Urinary bladder (tissue), 4 donors: ENCODE measurements at places on chromosomes 3 and 15.

GRCh38 chr3:127612966-127613365, 14.8 kb downstream of the MCM2 start:
- no peak for DNase-seq

- DNase-seq, result no peak
Observed at GRCh38 chr15:65342493-65342892, 35.3 kb downstream of the IGDCC3 start.

- DNase-seq, result no peak
Observed at GRCh38 chr15:96042734-96043224, 287.7 kb upstream of the NR2F2 start.

- DNase-seq, result no peak
Observed at GRCh38 chr3:187973977-187974870, 179.7 kb upstream of the LPP start.

GRCh38 chr3:196821806-196822355, 45.8 kb upstream of the SENP5 start:
- DNase-seq, result no peak

GRCh38 chr3:99543796-99544195, 94.6 kb upstream of the COL8A1 start:
- no peak for DNase-seq

GRCh38 chr3:35296533-35296932, 342.8 kb upstream of the ARPP21 start:
- no peak for DNase-seq

DNA sequence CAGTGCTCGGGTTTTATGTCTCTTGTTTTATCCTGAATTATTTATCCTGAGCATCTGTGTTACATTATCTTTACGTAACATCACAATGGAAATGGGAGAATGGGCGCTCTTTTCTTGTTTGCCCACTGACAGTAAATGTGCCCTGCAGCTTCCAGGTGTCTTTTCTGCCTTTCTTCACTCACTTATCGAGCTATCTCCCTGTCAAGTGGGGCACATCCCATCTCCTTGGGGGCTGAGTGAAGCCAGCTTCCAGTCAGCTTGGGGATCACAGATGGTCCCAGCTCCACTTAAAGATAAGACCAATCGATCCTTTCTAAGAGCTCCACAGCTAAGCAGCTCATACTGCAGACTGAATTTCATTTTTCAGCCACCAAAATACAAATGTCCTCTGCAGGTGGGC, 125.8 kb downstream of the KBTBD8 start:
- no peak for DNase-seq

DNA sequence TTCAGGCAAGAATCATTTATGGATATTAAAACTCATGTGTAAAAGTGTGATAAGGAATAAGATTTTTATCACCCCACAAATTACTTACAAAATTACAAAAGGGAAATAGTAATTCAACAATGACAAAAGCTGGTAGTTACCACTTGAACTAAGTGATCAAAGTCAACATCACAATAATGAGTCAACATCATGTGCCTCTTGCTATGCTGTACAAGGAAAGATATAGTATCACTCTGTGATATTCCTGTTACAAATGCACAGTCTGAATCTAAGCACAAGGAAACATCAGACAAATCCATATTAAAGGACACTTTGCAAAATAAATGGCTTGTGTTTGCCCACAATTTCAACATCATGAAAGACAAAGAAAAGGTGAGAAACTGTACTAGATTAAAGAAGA, 90.5 kb upstream of the PLCL2 start:
- no peak for DNase-seq

DNA sequence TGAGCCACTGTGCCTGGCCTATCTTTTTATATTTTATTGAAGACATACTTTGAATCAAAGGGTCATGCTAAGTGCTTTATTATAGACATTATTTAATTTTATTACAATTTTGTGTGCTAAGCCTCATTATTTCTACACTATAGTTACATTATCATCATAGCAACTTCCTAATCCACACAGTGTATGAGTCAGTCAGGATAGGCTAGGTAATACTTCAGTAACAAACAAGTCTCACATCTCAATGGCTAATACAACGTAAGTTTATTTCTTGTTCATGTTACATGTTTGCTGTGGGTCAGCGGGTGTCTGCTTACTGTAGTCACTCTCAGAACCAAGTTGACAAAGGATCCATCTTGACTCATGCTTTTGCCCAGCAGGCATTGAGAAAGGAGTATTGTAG, 292.6 kb upstream of the TGFBR2 start:
- DNase-seq, result no peak

- DNase-seq, result no peak
Observed at GRCh38 chr15:79296583-79296982, 14.1 kb downstream of the ANKRD34C start.

- no peak for DNase-seq
Observed at GRCh38 chr3:161444694-161445077, 51.9 kb upstream of the OTOL1 start.

GRCh38 chr3:10722911-10723310, 93.1 kb upstream of the SLC6A11 start:
- DNase-seq, result no peak

DNA sequence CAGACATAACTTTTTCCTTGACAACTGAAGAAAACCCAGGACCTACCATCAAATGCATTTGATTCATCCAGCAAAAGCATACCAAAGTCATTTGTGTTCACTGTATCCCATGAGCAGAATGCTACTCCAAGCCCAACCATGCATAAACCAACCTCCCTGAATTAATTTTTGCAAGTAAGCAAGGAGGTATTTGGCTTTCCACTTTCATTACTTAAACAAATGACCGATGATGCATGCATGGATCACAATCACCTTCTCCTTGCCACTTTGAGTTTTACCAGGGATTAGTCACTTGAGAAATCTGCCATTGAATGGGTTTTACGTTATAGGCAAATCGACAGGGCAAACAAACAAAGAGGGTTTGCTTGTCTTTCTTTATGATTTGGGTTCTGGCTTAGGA, 214.8 kb downstream of the FMN1 start:
- no peak for DNase-seq

DNA sequence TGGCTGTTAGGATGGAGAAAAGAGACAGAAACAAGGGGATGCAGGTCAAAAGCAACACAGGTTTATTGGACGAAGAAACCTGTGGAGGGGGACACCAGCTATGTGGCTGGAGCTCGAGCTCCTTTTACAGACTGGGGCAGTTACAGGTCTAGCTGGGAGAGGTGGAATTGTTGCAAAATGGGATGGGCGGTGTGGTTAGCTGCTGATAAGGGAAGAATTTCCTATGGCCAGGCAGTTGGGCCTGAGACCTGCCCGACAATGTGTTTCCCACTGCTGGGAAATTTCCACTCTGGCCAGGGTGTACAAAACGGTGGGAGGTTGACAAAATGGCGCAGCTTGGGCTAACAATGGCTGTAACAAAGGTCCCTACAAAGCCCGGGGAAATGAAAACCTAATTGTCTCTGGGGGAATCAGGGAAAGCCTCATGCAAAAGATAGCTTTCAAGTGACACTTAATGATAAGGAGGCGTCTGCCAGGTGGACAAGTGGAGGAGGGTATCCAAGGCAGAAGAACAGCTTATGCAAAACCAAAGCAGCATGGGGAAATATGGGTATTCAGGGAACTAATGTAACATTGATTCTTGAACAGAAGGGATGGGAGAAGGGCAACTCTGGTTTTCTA, 137.4 kb upstream of the SGO1 start:
- no peak for DNase-seq

GRCh38 chr3:23740517-23740965, 65.2 kb upstream of the UBE2E1 start:
- no peak for DNase-seq

- DNase-seq, result no peak
Observed at GRCh38 chr3:139238281-139239030, 105.4 kb upstream of the MRPS22 start.

DNA sequence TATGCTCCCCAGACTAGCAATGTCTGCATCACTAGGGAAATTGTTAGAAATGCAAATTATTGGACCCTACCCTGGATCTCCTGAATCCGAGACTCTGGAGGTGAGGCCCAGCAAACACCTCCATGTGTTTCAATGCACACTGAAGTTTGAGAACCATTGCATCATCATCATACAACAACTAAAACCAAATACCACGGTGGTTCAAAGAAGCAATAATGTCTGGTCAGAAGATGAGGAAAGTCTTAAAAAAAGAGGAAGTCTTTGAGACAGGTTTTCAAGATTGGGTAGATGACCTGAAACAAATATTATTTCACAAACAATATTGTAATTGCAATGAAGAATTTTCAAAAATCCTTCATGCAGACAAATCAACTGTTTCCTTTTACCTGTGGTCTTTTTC, 60.3 kb upstream of the TRA2B start:
- no peak for DNase-seq

DNA sequence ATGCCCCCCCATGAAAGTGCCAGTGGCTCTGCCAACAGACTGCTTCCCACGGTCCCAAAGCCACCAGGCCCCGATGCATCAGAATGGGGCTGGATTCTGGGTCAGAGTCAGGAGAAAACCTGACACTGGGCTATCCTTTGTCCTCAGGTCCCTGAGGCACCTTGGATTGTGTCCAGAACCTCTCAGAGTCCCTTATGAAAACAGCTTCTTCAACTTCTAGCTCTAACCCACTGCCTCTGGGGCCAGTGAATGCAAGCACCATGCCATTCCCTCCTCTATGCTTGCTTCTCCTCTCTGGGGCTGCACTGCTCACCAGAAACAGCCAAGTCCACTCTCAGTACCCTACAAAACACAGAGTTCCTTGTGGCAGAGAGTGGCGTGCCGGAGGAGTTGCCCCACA, 9.9 kb downstream of the CRABP1 start:
- no peak for DNase-seq

- no peak for DNase-seq
Observed at GRCh38 chr15:43881944-43882343, 55.1 kb downstream of the WDR76 start.

DNA sequence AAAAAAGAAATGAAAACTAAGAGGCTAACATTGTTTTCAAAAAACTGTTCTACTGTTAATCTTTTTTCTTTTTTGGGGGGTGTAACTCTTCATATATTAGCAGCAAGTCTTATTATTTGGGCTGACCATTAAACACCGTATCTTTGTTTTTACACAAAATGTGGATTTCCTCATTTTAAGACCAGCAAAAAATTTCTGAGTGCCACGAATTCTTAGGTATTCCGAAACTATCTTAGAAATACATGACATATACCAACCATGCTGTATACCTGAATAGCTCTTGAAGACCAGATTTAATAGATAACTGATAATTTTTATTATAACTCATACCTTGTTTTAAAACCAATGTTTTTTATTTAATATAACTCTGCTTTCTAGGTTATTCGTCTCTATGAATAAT, 620 bp upstream of the TTC23 start:
- DNase-seq, result no peak

- no peak for DNase-seq
Observed at GRCh38 chr3:24853685-24854490, 359.2 kb upstream of the THRB start.

- no peak for DNase-seq
Observed at GRCh38 chr3:11764931-11765363, 81.7 kb downstream of the TAMM41 start.

GRCh38 chr3:192817506-192817905, 90.2 kb upstream of the FGF12 start:
- no peak for DNase-seq

GRCh38 chr15:39623529-39623931, 42.7 kb downstream of the THBS1 start:
- no peak for DNase-seq

- DNase-seq, result no peak
Observed at GRCh38 chr3:71294919-71295318, 288.6 kb downstream of the FOXP1 start.

GRCh38 chr3:121637922-121638321, 22.8 kb downstream of the HCLS1 start:
- no peak for DNase-seq

DNA sequence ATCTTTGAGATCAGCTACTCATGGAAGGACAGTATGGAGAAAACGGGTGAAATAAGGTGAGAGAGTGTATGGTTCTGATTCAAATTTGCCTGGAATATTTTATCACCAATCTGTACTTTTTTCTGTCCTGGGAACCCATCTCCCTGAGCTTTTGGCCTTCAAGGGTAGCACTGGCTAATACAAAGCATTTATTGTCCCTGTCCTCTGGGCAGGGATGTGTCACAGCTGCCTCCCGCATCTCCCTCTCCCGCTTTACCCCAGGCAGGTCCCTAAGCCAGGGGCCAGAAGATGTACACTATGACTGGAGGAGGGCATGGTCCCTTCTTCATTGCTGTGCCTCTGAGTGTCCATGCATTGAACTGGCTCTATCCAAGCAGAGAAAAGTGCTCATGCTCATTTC, 201.7 kb upstream of the CHRNA7 start:
- DNase-seq, result no peak

DNA sequence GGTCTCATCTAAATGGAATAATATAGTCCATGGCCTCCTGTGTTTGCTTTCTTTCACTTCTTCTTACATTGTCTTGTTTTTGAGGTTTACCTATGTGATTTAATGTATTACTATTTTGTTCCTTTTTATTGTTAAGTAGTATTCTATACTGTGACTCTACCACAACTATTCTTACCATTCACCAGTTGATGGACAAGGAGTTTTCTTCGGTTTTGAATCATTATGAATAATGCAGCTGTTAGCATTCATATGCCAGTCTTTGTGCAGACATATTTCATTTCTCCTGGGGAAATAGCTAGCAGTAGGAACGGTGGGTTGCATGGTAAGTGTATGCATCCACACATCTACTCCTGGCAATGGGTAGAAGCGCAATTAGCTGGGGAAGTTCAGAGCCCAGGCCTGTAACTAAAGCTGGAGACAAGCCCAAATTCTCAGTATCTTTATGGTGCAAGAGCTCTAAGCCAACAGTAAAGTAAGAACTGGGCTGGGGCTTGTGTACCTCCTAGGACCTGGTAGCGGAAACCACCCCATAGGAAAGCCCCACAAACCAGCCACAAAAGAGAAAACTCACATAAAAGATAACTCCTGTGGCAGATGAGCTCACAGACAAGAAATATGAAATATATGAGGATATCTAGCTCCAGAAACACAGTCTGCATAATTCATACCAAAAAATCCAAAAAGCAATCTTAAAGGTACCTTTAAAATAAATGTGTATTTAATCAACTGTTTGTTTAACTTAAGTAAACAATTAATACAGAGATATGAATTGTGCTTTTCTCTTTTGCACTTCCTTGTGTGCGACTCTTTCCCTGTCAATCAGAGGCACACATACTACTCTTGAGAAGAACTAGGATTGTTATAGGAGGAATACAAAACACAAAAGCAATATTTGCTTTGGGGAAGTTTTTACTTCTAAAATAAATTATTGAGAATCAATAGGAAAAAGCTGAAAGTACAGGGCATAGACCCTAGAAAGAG, 2.7 kb upstream of the CSTA start:
- DNase-seq, result no peak

GRCh38 chr3:163878396-163878795, 1199.9 kb downstream of the SI start:
- DNase-seq, result no peak

DNA sequence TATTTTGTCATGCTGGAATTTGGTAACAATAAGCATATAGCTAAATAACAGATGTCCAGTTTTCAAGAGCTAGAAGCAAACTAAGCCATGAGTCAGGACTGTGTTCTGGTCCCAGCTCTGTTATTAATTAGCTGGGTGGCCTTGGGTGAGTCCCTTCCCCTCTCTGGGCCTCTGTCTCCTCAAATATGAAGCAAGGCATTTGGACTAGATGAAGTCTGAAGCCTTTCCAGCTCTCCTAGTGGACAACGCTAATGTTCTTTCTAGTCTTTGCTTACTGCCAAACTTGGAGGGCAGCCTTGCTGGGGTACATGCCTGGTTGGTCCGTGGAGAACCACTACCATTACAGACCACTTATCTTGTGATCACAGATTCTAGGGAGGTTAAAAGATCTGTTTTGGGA, 127.6 kb downstream of the DUT start:
- no peak for DNase-seq

- no peak for DNase-seq
Observed at GRCh38 chr3:122668930-122669730, 11.5 kb upstream of the PARP14 start.
